ENCODE measurements at places on chromosomes 3 and 15.

DNA sequence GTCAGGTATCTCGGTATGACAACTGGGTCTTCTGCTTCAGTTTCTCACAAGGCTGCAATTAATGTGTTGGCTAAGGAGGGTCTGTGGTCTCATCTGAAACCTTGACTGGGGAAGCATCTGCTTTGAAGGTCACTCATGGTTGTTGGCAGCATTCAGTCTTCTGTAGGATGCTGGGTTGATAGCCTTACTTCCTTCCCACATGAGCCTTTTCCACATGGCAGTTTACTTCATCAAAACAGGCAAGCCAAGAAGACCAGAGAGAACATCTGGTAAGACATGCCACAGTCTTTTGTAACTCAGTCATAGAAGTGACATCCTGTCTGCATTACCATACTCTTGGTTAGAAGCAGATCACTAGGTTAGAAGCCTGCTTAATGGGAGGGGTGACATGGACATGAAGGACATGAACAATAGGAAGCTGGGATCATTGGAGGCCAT lies 49.5 kb downstream of the CMC1 start:
- no peak for DNase-seq

GRCh38 chr15:25056484-25057425 lies 102.0 kb downstream of the SNRPN start:
- DNase-seq, result no peak

GRCh38 chr3:146160321-146160963 lies 542 bp downstream of the PLOD2 start:
- peak; percentile 77 for DNase-seq

DNA sequence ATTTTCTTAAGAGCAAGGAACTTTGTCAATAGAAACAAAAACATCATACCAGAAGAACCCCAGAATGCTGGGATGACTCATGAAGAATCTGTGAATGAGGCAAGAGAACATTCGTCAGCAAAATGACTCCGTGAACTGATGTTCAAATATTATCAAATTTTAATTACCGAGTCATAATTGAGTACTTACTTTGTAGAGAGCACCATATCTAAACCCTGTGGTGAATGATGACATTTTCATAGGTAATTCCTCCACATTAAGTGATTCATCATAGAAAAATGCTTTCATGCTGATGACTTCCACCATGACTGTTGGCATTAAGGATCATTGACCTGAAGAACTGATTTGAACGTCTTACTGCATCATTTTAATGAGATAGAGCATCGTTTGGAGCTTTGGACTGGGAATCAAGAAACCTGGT lies 56.3 kb downstream of the PPARG start:
- DNase-seq, result peak; percentile 39

DNA sequence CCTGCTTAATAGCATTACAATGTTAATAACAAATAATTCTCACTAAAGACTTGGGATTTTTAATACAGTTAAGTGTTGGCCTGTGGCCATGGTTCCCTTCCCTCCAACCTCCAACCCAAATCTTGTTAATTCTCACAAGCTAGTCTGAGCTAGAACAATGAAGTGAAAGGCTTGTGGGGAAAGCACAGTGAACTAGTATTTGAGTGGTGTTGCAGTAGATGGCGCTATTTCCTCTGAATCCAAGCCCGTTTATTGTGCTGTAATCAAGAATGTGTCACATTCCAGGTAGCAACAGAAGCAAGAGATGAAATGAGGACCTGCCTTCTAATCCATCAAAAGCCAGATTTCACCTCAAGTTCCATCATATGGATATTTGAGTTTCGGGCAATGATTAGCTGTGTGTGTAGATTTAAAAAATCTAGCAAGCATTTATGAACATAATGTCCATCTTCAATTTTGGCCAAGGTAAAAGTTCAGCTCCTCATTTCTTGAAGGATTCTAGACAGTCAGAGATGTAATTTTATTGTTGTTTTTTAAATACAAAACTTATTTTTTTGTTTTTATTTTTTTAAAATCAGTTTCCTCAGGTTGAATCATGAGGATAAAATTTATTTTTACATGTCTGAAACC lies 160.7 kb downstream of the SQOR start:
- peak; percentile 13 for DNase-seq

DNA sequence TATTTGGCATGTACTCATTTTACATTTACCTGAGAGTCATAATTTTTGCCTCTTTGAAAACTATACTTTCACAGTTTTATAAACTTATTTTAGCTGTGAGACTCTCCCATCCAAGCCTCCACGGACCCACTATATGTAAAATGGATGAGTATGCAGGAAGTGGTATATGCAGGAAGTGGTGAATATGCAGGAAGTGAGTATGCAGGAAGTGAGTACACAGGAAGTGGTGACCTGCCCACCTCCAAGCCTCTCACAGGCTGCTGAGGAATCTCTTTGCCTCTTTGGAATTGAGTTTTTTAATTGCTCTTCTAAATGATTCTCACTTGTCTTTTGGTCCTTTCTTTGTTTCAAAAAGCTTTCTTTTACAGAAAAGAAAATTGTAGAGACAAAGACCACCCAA lies 85.2 kb downstream of the KBTBD8 start:
- DNase-seq, result peak; percentile 25

DNA sequence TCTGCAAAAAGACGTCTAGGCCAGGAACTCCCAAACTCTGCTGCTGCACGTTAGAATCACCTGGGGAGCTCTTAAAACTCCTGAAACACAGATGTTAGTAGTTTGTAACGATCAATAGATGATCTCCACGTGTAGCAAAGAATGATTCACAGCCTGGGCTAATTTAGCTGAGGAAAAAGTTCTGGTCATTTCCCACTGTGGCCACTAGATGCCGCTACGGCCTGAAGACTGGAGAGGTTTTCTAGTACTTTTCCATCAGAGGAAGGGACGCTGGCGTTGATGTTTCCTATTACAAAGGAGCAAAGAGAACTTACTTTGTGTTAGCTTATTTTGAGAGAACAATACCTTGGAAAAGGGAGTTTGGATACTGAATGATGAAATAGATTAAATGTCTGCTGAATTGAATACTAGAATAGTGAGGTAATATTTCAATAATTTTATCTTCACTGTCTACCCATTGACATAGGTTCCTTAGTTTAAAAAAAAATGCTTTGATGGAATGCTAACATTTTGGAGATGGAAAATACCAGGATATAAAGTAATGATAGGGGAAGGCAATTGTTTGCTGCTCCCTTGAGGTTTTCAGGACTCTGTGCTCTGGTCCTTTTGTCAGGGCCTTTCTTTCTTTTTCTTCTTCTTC lies 159.1 kb downstream of the P3H2 start:
- peak; percentile 92 for DNase-seq

DNA sequence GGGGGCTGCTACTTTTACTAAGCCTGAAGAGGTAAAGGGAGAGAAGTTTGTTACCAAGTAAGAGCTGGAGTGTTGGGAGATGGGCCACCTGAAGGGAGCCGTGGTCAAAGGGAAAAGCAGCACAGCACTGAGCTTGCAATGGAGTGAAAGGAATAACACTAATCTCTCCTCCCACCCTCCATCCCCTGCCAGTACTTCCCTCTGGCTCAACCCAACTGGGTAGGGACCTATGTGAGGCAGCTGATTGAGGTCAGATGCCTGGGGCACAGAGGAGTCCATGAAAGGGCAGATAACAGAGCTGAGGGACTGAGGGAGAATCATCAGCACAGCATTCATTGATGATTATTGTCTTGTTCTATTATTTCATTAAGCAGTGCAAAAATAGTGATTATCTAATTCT lies 212.4 kb upstream of the TBC1D5 start:
- DNase-seq, result no peak

GRCh38 chr3:108472001-108472591 lies 38.3 kb downstream of the MYH15 start:
- DNase-seq, result peak; percentile 78

DNA sequence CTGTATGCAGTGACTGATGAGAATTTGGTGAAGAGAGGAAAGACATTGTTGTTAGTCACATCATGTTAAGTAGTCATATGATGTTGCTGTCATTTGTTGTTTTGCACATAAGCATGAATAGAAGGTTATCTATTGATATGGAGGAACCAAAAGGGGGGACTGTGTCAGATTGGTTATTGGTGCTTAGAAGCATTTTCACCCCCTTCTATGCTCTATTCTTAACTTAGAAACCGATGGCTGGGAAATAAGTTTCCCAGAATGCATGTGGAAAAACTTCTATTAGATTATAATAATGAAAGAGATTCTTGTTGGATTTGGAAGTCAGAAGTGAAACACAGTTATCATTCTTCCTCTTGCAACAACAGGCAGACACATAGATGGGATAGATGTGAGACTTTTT lies 33.2 kb upstream of the CADM2 start:
- DNase-seq, result no peak

DNA sequence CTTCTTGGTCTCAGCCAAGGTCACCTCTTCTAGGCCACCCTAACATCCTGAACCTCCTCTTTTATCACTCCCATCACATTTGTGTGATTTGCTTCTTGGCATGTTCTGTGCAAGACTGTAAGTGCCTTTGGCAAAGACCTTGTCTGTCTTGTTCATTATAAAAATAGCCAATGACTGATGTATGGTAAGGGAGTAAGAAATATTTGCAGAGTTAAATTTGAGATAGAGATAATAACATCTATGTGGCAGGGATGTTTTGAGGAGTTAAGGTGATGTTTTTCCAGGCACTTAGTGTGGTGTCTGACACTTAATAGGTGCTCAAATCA lies 202.3 kb downstream of the CADPS start:
- no peak for DNase-seq

DNA sequence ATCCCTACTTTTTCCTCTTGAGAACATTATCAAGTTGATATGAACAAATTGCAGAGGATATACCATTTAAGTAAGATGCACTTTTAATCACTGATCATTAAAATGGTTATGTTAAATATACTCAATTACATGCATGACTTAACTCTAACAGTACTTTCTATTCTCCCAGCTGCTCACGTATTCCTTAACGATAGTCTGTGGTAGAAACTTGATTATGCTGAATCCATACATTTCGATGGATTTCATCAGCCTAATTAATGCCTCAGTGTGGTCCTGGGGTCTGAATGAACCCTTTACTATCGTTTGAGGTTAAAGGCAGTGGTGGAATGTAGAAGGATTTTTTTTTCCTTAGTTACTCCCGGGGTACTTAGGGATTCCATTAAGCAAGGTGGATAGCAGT lies 18.6 kb downstream of the SOX2 start:
- no peak for DNase-seq

- DNase-seq, result no peak
Observed at GRCh38 chr15:77634266-77634962, 1.7 kb upstream of the LINGO1 start.

DNA sequence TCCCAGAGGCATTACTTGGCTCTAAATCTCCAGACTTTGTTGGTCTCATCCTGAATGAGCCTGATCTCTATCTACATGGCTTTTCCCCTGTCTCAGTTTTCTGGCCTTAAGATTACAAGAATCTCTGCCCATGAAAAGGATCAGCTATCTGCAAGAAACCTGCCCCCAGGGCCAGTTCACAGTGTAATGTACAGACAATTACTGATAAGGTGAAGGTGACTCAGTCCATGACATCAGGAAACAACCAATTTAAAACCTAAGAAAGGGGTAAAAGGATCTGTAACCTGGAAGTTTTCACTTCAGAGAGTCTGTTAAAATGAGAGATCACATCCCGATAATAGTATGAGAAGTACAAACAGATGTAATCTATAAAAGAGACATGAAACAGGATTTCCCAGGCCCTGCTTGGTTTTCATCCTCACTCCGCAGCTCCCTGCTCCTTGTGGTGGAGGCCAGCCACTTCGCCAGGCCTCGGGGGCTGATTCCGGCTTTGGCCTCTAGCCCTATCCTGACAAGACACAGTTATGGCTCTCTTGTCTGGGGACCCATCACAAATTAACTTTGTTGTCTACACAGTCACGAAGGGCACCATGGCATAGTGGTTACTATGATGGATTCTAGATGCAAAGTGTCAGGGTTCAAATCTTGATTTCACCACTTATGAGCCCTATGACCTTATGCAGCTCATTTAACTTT lies 136.9 kb downstream of the THSD4 start:
- DNase-seq, result peak; percentile 32

GRCh38 chr15:99114511-99115299 lies 9.8 kb downstream of the SYNM start:
- no peak for DNase-seq

GRCh38 chr15:60616147-60616546 lies 137.2 kb upstream of the ICE2 start:
- DNase-seq, result no peak

DNA sequence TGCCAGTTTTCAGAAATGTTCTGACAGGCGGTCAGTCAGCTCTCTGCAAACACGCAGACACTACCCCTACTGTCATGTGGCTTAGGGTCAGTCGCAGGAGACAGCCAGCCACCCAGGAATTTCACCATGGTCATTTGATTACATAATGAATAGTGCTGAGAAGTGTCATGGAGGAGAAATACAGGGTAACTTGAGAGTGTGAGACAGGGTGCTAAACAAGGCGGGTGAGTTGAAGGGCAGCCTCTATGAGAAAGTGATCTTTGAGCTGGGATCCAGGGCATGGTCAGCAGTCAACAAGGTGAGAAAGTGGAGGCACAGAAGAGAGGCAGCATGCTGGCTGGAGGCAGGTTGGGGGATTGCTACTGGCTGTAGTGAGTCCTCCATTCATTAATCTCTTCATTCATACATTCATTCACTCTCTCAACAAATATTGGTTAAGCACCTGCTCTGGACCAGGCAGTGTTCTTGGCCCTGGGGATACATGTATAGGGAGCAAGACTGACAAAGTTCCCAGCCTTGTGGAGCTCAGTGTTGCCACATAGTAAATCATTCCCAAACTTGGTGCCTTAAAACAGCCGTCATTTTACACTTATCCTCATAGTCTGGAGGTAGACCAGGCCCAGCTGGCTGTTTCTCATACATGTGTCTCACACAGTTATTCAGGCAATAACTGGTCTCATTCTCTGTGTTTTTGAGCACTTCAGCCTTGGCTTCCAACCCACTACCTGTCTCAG lies 14.8 kb downstream of the PXYLP1 start:
- no peak for DNase-seq

DNA sequence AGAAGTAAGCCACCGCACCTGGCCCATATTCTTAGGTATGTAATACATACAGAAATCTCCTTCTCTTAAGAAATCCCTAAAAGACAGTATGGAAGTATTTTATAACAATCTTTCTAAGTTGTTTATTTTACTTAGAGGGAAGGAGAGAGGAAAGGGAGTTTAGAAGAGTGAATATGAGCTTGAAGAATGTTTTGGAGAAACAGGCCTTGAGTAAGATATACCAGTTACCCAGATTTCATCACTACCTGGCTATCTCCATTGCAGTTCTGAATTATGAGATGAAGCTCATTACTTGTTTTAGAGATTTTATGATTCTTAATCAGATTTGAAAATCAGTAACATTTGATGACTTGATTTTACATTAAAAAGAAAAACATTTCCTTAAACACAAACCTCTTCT lies 71.9 kb downstream of the DCUN1D1 start:
- DNase-seq, result no peak

- no peak for DNase-seq
Observed at GRCh38 chr3:131705558-131706051, 202.8 kb upstream of the MRPL3 start.

- DNase-seq, result no peak
Observed at GRCh38 chr3:52551118-52551517, 14.7 kb downstream of the UQCC5 start.

GRCh38 chr3:29618395-29619282 lies 337.8 kb downstream of the RBMS3 start:
- DNase-seq, result no peak

Data from COLO829 (cell line).